ENCODE measurements at places on chromosomes 1 and 21.
A peak's percentile ranks its signal among the peaks of the same experiment; 100 is the strongest.

DNA sequence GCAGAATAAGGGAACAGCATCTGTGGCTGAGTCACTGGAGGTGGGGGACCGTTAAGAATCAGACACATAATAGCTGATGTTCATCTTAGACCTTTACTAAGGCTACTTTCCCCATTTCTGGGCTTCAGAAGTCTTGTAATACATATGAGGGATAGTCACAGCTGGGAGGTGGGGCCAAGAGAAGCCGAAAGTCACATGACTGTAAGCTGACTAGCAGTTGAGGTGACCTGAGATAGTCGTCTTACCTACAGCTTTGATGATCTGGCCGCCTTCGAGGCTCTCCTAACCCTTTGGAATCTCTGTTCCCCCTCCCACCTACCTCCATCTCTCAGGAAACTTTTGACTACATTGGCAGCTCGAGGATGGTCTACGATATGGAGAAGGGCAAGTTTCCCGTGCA lies 9.4 kb downstream of the NCSTN start:
- no peaks in the 10 kb centered on the region for H3K4me1 ChIP-seq
- H3K27me3 ChIP-seq: no peaks in the 10 kb centered on the region
- DNase-seq: no peak
- no peak overlapping the region for H3K4me3 ChIP-seq
- H3K36me3 ChIP-seq: peaks cover 24% of the 10 kb centered on the region

GRCh38 chr21:31286621-31287020 lies 57.4 kb downstream of the TIAM1 start:
- no peaks in the 10 kb centered on the region for H3K4me1 ChIP-seq
- DNase-seq: no peak
- H3K27me3 ChIP-seq: no peaks in the 10 kb centered on the region
- H3K27ac ChIP-seq: no peak overlapping the region
- no peaks in the 10 kb centered on the region for H3K36me3 ChIP-seq
- H3K4me3 ChIP-seq: no peak overlapping the region

- H3K27me3 ChIP-seq: peaks cover 98% of the 10 kb centered on the region
- H3K36me3 ChIP-seq: no peaks in the 10 kb centered on the region
- H3K4me3 ChIP-seq: no peak within 1 kb of the TSS
- peak; percentile 41 for DNase-seq
These were observed at the start of gene SIM2 for GRCh38 chr21:36698981-36699545. Gene SIM2, plus strand, starts transcription at chr21:36699115. Its CDS starts 632 bp downstream, at chr21:36699747.

- H3K27ac ChIP-seq: no peak overlapping the region
- no peaks in the 10 kb centered on the region for H3K27me3 ChIP-seq
- H3K36me3 ChIP-seq: no peaks in the 10 kb centered on the region
- H3K4me1 ChIP-seq: no peaks in the 10 kb centered on the region
- no peak overlapping the region for H3K4me3 ChIP-seq
These were observed 49.4 kb upstream of the PARP1 start for GRCh38 chr1:226457307-226457712.

GRCh38 chr21:35893156-35893555 lies 167.2 kb downstream of the SETD4 start:
- no peak overlapping the region for H3K27ac ChIP-seq
- no peak for DNase-seq
- H3K4me3 ChIP-seq: no peak overlapping the region
- H3K4me1 ChIP-seq: no peaks in the 10 kb centered on the region

DNA sequence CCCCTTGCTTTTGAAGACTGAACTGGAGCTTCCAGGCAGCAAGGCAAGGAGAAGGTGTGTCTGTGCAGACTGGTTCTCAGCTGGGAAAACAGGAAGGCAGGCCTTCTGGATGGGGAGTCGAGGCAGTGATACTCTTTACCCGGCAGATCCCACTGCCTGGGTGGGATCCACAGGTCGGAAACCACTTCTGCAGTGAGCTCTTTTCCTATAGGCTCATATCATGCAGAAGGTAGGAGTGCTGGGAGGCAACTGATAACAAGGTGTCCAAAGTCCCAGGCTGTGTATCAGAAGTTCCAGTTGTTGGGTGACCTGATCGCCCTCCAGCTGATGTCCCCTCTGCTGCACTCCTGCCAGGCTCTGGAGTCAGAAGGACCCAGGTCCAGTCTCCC lies 17.1 kb downstream of the ACOT11 start:
- no peaks in the 10 kb centered on the region for H3K27me3 ChIP-seq
- no peaks in the 10 kb centered on the region for H3K36me3 ChIP-seq
- no peak overlapping the region for H3K4me3 ChIP-seq
- H3K4me1 ChIP-seq: no peaks in the 10 kb centered on the region
- no peak overlapping the region for H3K27ac ChIP-seq
- no peak for DNase-seq

DNA sequence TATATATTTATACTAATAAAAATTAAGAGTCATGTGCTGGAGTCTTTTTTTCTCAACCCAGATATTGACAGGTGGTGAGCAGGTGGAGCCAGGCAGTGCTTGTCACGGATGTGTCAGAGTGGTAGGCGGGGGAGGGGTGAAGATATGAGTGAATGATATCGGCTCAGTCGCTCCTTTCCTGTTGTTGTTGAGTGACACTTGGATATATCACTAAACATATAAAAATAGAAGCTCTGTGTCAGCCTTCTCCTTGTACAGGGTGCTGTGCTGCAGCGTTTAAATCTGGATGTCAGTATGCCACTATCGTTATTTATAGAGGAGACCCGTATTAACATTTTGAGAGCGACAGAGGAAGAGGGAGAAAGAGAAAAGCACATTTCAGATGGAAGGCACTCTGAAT lies 339.6 kb downstream of the NUF2 start:
- H3K4me1 ChIP-seq: no peaks in the 10 kb centered on the region
- no peaks in the 10 kb centered on the region for H3K36me3 ChIP-seq
- no peaks in the 10 kb centered on the region for H3K27me3 ChIP-seq
- no peak overlapping the region for H3K4me3 ChIP-seq

DNA sequence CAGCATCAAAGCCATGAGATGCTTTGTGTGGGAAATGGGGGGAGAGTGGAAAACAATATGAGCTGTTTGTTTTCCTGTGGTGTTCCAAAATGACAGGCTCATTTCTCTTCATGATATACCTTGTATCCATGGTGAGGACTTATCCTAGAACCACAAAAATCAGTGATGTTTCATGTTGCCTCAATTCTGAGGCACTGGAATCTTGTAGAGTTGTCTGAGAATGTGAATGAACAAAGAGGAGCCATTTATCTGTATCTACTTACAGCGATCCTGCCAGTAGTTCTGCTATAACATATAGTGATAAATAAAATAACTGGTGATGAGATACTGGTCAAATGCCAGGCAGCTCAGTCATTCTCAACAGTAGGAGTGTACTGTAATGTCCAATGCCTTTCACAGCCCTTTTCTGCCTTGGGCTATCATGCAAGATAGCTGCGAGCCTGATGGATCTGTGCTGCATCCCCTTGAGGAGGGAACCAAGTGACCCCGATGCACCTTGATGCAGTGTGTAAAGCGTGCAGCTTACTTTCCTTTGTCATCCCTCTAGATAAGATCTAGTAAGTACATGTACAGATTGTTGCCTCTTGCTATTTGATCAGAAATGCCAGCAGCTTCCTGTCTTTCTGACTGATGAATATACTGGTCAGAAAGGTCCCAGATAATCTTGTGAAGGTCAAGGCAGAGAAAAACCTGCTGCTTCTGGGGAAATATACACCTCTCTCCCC lies 52.8 kb downstream of the SLC44A3 start:
- no peaks in the 10 kb centered on the region for H3K36me3 ChIP-seq
- no peak overlapping the region for H3K27ac ChIP-seq
- H3K27me3 ChIP-seq: no peaks in the 10 kb centered on the region
- H3K4me3 ChIP-seq: no peak overlapping the region
- H3K4me1 ChIP-seq: no peaks in the 10 kb centered on the region
- no peak for DNase-seq

GRCh38 chr1:21280482-21280881 lies 9.8 kb downstream of the ECE1 start:
- H3K4me3 ChIP-seq: no peak overlapping the region
- peaks cover 12% of the 10 kb centered on the region for H3K36me3 ChIP-seq
- H3K27me3 ChIP-seq: no peaks in the 10 kb centered on the region
- H3K4me1 ChIP-seq: peaks cover 41% of the 10 kb centered on the region
- H3K27ac ChIP-seq: peak overlapping the region; percentile 90

GRCh38 chr1:54781023-54781723 lies 16.9 kb upstream of the PARS2 start:
- no peak for DNase-seq
- H3K4me3 ChIP-seq: no peak overlapping the region
- no peaks in the 10 kb centered on the region for H3K36me3 ChIP-seq
- H3K27ac ChIP-seq: no peak overlapping the region
- no peaks in the 10 kb centered on the region for H3K4me1 ChIP-seq

DNA sequence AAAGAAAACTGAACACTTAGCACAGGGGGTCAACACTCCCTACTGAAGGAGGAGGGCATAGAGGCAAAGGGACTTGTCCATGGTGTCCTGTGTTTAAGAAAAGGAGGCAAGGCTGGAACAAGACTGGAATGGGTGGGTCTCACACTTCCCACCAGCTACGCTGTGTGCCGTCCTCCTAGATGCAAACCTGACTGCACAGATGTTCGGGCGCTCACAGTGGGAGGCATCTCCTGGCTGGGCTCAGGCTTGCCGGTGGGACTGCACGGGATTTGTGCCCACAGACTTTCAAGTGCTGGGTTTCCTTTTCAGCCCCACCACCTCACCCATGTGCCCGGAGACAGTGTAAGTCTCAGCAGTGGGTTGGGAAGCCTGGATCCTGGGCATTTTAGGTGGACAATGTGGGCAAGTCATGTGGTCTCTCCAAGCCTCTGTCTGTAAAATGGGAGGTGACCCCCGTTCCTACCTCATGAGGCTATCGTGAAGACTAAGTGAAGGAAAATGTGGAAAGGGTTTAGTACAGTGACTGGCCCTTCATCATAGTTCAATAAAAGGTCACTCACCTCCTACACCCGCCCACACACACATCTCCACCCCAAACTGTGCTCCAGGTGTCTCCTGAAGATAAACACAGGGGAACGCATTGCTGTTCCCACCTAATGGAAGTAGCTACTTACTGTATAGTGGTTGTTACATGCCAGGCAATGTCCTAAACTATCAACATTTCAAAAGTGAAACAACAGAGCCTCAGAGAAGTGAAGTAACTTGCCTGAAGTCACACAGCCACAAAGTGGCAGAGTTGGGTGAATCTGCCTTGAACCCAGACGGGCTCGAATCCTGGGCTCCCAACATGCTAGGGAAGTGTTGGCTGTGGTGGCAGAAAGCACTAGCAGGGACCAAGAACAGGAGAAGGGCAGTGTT lies 36.0 kb downstream of the ATP1A1 start:
- H3K4me1 ChIP-seq: no peaks in the 10 kb centered on the region
- no peak overlapping the region for H3K4me3 ChIP-seq

GRCh38 chr1:219189021-219189824 lies 15.5 kb downstream of the LYPLAL1 start:
- peak overlapping the region; percentile 35 for H3K27ac ChIP-seq
- H3K27me3 ChIP-seq: no peaks in the 10 kb centered on the region
- H3K36me3 ChIP-seq: no peaks in the 10 kb centered on the region
- peaks cover 9% of the 10 kb centered on the region for H3K4me1 ChIP-seq
- H3K4me3 ChIP-seq: no peak overlapping the region

GRCh38 chr1:221099747-221100595 lies 220.7 kb downstream of the HLX start:
- no peak overlapping the region for H3K4me3 ChIP-seq
- H3K4me1 ChIP-seq: peaks cover 21% of the 10 kb centered on the region
- no peaks in the 10 kb centered on the region for H3K27me3 ChIP-seq
- DNase-seq: no peak
- no peaks in the 10 kb centered on the region for H3K36me3 ChIP-seq

GRCh38 chr1:119956306-119956705 lies 60.0 kb upstream of the ADAM30 start:
- H3K27ac ChIP-seq: no peak overlapping the region
- H3K4me1 ChIP-seq: peaks cover 2% of the 10 kb centered on the region
- no peak overlapping the region for H3K4me3 ChIP-seq
- peaks cover 6% of the 10 kb centered on the region for H3K36me3 ChIP-seq

DNA sequence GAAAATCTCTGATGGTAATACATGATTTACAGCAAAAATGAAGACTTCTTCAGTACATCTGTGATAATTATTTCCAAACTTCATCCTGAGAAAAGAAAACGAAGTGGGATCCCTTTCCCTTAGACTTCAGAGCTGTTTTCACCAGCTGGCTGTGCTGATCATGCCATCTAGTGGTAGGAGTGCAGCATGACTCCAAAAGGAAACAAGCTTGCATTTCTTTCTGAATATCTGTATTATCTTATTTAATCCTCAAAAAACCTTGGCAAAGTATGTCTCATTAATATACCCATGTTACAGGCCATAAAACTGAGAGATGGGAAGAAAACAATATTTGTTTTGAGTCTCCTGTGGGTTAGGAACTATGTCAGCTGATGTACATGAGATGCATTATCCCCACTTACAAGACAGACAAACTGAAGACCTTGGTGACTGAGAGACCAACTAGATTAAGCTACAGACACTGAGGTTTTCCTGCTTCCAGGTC lies 9.8 kb upstream of the GJA8 start:
- H3K4me3 ChIP-seq: no peak overlapping the region
- no peak overlapping the region for H3K27ac ChIP-seq
- H3K36me3 ChIP-seq: no peaks in the 10 kb centered on the region
- H3K27me3 ChIP-seq: no peaks in the 10 kb centered on the region

GRCh38 chr21:32978331-32979270 lies 47.1 kb upstream of the OLIG2 start:
- no peak overlapping the region for H3K4me3 ChIP-seq
- H3K36me3 ChIP-seq: no peaks in the 10 kb centered on the region
- DNase-seq: no peak
- no peak overlapping the region for H3K27ac ChIP-seq

Measured in fibroblast of lung (primary cell).